NCI-H1092 (cell line): ENCODE measurements at places on chromosomes 13 and 19.

- DNase-seq = peak; percentile 31
These were observed 2.0 kb downstream of the REX1BD start for GRCh38 chr19:18590273-18591272.

- no peak for DNase-seq
These were observed 234.7 kb downstream of the TSHZ3 start for GRCh38 chr19:31114585-31114984.

- no peak for DNase-seq
These were observed 3.0 kb downstream of the ANGPTL4 start for GRCh38 chr19:8366961-8367326.

- DNase-seq = no peak
These were observed 319.0 kb upstream of the PCDH20 start for GRCh38 chr13:61734683-61735082.

GRCh38 chr13:79966493-79966895, 374.4 kb downstream of the SPRY2 start:
- no peak for DNase-seq

DNA sequence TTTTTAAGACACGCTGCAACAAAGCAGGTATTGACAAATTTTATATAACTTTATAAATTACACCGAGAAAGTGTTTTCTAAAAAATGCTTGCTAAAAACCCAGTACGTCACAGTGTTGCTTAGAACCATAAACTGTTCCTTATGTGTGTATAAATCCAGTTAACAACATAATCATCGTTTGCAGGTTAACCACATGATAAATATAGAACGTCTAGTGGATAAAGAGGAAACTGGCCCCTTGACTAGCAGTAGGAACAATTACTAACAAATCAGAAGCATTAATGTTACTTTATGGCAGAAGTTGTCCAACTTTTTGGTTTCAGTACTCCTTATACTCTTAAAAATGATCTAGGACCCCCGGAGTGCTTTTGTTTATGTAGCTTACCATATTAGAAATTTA, 1.2 kb downstream of the BRCA2 start:
- DNase-seq = no peak

DNA sequence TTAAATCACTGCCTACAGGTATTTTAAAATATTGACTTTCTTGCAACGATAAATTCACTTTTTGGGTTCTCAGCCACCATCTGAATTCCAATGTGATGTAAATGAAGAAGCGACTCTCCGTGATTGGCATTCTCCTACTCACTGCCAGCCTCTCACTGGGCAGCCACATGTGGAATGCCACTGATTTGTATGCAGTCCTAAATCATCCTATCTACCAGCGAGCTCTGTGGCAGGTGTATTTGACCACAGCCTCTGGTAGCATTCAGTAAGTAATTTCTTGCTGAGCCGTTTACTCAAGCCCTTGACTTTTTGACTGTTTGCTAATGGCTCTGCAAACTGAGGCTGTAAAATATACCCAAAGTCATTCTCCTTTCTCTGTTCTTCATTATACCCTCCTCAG, 559.0 kb upstream of the SLC10A2 start:
- DNase-seq = no peak

- DNase-seq = no peak
These were observed 12.9 kb downstream of the CFD start for GRCh38 chr19:872266-872951.

DNA sequence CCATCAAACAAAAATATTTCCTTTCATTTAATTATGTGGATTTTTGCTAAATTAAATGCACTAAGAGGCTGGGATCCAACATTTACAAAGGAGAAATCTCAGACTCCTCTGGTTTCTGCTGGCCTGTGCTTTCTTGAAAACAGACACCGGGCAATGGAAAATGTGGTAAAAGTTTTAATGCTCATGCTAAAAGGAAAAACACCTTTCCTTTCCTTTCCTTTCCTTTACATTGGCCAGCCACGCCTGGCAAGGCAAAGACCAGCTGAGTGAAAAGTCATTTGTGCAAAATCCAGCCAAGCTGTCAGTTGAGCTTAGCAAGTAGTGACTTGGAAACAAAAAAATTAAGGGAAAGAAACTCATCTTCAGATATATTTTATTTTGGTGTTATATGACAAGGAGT, 240.3 kb downstream of the LACC1 start:
- DNase-seq = no peak

DNA sequence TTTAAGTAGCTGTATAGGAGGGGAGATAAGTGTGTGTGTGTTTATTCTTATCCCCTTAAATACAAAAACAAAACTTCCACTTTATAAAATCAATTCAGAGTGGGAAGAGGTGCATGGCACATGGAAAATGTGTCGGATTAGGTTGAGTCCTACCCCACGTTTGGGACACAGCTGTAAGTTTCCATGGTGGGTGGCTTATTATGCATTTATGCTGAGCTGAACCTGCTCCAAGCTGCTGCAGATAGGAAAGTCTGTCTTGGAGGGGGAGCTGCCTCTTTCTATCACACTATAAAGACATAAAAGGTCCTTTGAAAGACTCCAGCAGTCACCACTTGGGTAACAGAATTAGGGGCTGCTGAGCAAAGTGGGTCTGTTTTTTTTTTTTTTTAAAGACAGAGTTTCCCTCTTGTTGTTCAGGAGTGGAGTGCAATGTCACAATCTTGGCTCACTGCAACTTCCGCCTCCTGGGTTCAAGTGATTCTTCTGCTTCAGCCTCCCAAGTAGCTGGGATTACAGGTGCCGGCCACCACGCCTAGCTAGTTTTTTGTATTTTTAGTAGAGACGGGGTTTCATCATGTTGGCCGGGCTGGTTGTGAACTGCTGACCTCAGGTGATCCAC, 15.2 kb downstream of the ACTN4 start:
- no peak for DNase-seq

DNA sequence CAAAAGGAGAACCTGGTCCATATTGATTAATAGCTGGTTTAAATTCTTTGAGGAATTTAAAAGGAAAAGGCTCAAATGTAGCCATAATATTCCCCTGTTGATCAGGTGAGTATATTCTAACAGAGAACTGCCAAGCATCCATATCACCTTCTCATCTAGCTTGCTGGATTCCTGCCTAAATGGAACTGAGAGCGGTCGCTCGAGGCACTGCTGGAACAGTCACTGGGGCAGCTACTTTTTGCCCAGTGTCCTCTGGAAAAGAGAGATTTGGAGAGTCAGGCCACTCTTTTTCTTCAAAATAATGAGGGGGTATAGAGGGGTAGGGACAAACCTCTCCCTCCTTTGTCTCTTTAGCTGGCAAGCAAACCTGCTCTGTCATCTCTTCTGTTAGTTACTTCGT, 19.5 kb upstream of the IL17D start:
- DNase-seq = no peak

DNA sequence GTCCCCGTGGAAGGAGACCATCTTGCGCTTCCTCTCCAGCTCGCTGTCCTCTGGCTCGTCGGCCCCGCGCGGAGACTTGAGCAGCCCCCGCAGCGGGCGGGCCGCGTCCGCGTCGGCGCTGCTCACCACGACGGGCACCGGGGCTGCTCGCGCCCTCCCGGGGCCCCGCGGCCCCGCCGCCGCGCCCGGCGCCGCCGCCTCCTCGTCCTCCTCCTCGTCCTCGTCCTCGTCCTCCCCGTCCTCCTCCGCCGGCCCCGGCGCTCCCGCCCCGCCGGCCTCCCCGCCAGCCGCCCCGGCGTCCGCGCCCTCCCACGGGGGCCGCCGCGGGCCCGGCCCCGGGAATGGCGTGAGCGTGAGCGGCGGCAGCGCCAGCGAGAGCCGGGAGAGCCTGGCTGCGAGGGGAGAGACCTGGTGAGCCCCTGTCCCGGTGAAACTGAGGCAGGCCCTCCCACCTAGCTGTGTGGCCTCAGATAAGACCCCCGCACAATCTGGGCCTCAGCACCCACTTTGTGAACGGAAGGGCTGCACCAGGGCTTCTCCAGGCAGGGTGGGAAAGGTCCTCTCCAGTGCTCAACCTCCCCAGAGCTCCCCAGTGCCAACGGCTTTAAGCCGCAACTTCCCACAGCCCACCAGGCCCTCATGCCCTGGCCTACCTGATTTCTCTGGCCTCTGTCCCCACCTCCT, 17.8 kb downstream of the LMTK3 start:
- DNase-seq = no peak

- no peak for DNase-seq
These were observed 4.8 kb downstream of the KLK7 start for GRCh38 chr19:50978772-50979390.

- DNase-seq = no peak
These were observed 5.9 kb upstream of the GDF15 start for GRCh38 chr19:18379803-18380747.
